Activated CD4-positive, alpha-beta T cell treated with anti-CD3 and anti-CD28 coated beads for 36 hours (primary cell): ENCODE measurements at places on chromosomes 5 and 9. TPM values are rescaled to one million over a fixed set of nuclear protein-coding genes. Genes with fewer than 3 reads are reported as not detected.

DNA sequence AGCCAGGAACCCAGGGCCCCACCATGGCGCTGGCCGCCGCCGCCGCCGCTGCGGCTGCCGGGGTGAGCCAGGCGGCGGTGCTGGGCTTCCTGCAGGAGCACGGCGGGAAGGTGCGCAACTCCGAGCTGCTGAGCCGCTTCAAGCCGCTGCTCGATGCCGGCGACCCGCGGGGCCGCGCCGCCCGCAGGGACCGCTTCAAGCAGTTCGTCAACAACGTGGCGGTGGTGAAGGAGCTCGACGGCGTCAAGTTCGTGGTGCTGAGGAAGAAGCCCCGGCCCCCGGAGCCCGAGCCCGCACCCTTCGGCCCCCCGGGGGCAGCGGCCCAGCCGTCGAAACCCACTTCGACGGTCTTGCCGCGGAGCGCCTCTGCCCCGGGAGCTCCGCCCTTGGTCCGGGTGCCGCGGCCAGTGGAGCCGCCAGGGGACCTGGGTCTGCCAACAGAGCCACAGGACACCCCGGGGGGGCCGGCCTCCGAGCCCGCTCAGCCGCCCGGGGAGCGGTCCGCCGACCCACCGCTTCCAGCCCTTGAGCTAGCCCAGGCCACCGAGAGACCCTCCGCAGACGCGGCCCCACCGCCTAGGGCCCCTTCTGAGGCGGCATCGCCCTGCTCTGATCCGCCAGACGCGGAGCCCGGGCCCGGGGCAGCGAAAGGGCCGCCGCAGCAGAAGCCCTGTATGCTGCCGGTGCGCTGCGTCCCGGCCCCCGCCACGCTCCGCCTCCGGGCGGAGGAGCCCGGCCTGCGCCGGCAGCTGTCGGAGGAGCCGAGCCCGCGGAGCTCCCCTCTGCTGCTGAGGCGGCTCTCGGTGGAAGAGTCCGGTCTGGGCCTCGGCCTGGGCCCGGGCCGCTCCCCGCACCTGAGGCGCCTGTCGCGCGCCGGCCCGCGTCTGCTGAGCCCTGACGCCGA is 749 bp downstream of the SOWAHA start:
- H3K27ac ChIP-seq: no peak overlapping the region
- H3K27me3 ChIP-seq: peaks cover 41% of the 10 kb centered on the region
- H3K4me3 ChIP-seq: no peak overlapping the region

C5orf52 gene
- total RNA-seq: not detected

- H3K4me3 ChIP-seq: no peak overlapping the region
- no peaks in the 10 kb centered on the region for H3K4me1 ChIP-seq
- H3K27ac ChIP-seq: no peak overlapping the region
Measured at GRCh38 chr9:121307976-121308375, 40.0 kb downstream of the GSN start.

DNA sequence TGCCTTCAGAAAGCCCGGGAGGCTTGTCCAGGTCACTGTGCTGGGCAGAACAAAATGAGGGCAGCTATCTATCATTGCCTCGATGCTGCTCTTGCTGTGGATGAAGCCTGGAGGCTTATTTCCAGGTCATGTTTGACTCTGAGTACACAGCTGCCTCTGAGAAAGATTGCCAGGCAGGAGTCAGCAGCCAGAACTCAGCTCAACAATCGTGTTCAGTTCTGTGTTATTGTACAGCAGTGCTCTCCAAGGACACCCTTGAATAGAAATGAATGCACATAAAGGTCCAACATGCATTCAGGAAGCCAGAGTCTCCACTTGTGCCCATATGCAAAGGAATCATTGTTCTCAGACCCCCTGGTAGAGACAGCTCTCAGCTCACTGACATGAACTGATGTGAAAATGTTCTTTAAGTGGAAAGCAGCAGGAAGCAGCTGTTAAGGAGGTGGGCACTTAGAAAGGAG is 61.7 kb upstream of the ZFR start:
- peaks cover 6% of the 10 kb centered on the region for H3K27me3 ChIP-seq
- no peaks in the 10 kb centered on the region for H3K36me3 ChIP-seq
- H3K27ac ChIP-seq: no peak overlapping the region
- DNase-seq: no peak
- H3K4me1 ChIP-seq: peaks cover 16% of the 10 kb centered on the region
- no peak overlapping the region for H3K4me3 ChIP-seq
